ENCODE measurements at places on chromosomes 4 and X. TPM values are rescaled to one million over a fixed set of nuclear protein-coding genes. Genes with fewer than 3 reads are reported as not detected.
A peak's percentile ranks its signal among the peaks of the same experiment; 100 is the strongest.

Gene SYNPO2
- total RNA-seq: 0.37 TPM

Gene TLR10
- 0.03 TPM for total RNA-seq

Gene TCEAL6
- not detected for total RNA-seq

Gene GJB1
- not detected for total RNA-seq

Gene LDB2
- total RNA-seq: 3.5 TPM

Gene MAGEE2
- total RNA-seq: not detected

Gene SORBS2
- total RNA-seq: 14.6 TPM

Gene RBMX2
- total RNA-seq: 21.7 TPM

Gene MAGEA1
- total RNA-seq: 15.2 TPM

Gene SH3TC1
- total RNA-seq: 3.6 TPM

Gene ADH6
- not detected for total RNA-seq

Gene PRDM5
- total RNA-seq: 0.73 TPM

DNA sequence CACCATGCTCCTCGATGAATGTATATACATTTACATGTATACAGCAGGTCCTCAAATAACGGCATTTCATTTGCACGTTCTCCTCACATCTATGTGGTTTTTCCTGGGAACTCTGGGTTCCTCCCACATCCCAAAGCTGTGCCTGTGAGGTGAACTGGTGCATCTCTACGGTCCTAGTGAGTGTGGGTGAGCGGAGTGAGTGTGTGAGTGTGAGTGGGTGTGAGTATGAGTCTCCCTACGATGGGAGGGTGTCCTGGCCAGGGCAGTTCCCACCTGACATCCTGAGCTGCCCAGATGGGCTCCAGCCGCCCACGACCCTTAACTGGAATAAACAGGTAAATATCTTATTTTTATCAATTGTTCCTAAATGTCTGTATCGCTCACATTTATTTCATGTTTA lies 40.0 kb downstream of the ACSL1 start:
- no peak for DNase-seq

DNA sequence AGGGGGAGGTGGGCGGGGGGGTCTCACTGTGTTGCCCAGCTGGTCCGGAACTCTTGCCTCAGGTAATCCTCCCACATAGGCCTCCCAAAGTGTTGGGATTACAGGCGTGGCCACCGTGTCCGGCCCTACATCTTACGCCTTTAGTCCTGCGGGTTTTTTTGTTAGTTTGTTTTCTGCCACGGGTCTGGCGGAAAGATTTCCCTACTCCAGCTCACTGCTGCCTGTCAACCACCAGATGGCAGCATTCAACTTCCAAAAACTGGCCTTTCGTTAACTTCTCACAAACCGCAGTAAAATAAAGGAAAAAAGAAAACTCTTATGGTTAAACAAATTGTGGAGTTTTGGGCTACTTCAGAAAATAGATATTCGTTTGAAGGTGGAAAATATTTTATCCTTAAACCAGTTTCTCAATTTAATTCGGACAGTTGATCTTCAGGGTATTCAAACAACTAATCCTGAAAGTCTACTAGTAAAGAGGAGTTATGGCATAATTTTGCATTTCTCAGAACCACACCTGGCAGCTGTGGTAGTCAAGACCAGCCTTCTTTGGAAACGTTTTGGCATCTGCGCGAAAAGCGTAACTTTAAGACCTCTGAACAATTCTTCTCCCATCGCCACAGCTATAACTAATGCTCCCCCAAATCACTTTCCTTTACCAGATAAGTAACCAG lies 41.1 kb downstream of the LUZP4 start:
- DNase-seq: peak; percentile 61

GRCh38 chr4:25144870-25145481 lies 15.3 kb downstream of the SEPSECS start:
- DNase-seq: peak; percentile 45

GRCh38 chr4:76554630-76555029 lies 119.6 kb downstream of the SHROOM3 start:
- DNase-seq: no peak

GRCh38 chr4:73952352-73952751 lies 29.5 kb downstream of the PF4 start:
- no peak for DNase-seq

DNA sequence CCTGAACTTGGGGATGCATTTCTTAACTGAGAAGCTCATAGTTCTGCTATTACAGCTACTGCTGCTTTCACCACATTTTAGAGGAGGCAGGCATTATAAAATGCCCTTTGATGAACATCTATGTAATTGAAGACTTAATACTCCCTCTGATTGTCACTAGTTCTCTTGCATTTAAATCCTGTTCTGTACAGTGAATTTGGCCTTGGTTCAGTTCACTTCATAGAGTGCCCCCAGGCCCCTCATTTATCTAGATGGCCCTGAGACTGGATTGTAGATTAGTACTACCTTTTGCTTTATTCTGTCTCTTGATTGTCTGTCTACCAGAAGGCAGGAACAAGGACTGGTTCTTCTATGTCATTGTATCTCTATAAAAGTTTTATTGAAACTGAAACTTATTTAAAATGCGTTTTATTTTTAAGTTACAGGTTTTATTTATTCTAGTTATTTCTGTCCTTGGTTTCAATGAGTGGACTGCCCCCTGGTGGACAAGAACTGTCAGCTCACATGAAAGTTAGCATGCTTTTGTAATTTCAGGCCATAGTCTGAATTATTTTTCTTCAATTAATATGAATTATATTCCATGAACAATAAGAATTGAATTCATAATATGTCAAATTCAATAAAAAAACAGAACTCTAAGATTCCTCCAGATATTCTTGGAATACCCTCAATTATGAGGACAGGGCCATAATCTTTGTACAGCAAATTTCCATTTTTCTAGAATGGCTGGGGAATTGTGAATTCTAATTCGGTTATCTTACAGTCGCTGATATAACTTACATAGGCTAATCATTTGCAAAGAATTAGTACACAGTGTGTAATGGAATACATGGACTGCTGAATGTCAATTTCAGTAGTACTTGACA lies 47.2 kb upstream of the TMEM33 start:
- DNase-seq: peak; percentile 32

DNA sequence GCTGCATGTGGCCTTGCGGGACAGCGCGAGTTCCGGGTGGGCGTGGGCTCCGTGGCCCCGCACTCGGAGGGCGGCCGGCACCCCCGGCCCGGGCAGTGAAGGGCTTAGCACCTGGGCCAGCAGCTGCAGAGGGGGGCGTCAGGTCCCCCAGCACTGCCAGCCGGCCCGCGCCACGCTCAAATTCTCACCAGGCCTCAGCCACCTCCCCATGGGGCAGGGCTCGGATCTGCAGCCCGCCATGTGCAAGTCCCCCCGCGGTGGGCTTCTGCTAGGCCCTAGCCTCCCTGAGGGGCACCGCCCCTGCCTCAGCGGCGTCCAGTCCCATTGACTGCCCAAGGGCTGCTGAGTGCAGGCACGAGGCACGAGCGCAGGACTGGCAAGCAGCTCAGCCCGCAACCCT lies 2.6 kb upstream of the MCUB start:
- DNase-seq: no peak

- DNase-seq: peak; percentile 10
Measured at GRCh38 chrX:118823263-118824172, at the start of gene ZCCHC12. ZCCHC12 (plus strand) TSS chrX:118823824; CDS start chrX:118825245, 1,421 bp downstream.

DNA sequence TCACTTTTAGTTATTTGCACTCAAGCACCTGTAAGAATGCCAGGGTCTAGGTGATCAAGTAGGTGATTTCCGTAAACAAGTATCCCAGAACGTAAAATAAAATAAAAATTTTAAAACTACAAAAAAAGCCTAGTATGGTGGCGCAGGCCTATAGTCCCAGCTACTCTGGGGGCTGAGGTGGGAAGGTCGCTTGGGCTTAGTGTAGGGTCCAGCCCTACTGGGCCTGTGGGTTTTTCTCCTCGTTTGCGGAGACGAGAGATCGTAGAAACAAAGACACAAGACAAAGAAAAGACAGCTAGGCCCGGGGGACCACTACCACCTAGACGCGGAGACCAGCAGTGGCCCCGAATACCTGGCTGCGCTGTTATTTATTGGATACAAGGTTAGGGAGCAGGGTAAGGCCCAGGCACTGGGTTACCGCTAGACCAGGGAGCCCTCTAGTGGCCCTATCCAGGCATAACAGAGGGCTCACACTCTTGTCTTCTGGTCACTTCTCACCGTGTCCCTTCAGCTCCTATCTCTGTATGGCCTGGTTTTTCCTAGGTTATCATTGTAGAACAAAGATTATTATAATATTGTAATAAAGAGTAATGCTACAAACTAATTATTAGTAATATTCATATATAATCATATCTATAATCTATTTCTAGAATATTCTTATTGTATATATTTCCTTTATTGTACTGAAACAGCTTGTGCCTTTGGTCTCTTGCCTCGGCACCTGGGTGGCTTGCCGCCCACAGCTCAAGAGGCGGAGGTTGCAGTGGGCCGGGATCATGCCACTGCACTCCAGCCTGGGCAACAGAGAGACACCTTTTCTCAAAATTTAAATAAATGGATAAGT lies 38.4 kb downstream of the SAGE1 start:
- DNase-seq: peak; percentile 34

GRCh38 chr4:97330917-97331316 lies 812.4 kb downstream of the STPG2 start:
- DNase-seq: no peak

DNA sequence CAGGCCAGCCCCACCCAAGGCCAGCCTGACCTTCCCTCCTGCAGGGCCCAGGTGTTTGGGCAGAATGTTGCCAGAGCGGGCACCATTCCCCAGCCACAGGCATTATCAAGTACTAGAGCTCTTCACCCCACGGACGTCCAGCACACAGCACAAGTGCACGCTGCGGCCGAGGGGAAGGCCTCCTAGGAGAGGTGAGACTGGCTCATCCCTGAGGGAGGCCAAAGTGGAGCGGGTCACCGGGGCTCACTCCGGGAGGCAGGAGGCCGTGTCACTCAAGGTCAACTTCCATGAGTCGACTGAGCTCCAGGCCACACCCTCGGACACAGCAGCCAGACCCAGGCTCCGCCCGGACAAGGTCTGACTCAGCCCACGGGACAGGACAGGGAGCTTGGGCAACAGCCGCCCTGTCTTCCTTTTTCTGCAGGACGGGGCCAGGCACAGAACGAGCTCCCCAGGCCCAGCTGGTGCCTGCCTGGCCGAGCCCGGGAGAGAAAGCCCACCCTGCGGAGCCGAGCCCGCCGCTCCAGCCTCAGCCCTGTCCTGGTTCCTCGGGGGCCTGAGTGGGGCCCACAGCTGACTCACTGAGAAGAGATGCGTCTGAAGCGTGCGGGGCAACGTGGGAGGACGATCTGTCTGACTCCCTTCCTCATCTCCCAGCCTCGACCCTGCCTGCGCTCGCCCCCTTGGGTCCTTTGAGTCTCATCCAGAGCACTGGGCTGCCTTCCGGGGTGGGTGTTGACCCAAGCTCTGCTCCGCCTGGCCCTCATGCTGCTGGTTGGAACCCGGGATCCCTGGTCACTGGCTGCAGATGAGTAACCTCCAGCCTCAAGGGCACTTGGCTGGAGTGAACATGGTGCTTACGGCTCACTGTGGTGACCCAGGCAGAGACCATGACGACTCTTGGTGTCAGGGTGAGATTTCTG lies 1.6 kb downstream of the SLC49A3 start:
- DNase-seq: peak; percentile 88

DNA sequence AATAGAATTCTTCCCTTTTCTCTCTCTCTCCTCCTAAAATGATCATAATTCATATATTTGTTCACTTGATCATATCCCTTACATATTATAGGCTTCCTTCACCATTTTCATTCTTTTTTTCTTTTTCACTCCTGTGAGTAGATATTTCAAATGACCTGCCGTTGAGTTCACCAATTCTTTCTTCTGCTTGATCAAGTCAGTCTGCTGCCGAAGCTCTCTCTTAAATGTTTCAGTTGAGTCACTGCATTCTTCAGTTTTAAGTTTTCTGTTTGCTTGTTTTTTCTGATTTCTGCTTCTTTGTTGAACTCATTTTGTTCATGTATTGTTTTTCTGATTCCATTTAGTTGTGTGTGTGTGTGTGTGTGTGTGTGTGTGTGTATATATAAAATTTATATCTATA lies 354.3 kb downstream of the GPAT3 start:
- DNase-seq: peak; percentile 36

- peak; percentile 47 for DNase-seq
Measured at GRCh38 chr4:78612398-78613178, 61.0 kb downstream of the ANXA3 start.

- DNase-seq: peak; percentile 17
Measured at GRCh38 chr4:35151816-35152572, 1092.3 kb downstream of the ARAP2 start.

DNA sequence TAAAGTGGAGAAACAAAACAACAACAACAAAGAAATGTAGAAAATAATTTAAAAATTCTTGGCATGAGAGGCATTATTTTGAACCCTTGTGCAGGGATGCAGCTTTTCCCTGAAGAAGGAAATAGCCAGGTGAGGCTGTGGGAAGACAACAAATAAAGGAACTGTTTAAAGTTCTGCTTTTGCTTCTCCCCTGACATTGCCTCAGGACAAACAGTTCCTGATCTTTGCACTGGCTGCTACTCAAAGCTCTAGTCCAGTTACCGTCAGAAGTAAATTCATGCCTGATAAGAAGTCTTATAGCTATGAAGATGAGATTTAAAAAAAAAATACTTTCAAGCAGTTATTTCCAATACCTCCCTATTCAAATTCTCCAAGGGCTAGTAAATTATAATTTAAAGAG lies 233.8 kb downstream of the IL15 start:
- no peak for DNase-seq

DNA sequence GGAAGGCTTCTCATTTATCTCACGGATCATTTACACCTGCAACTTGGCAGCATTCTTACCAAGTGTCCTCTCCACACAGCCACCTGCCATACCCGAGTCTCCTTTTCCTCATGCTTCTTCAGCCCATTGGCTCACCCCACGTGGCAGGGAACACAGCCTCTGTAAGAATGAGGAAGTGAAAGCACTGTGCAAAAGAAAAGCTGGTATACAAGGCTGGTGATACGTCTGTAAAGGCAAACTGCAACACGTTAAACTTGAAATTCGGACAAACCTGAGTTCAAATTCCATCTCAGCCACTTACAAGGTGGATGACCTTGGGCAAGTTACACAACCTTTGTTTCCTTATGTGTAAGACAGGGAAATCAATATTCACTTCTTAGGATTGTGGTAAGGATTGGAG lies 164.0 kb upstream of the RASGEF1B start:
- DNase-seq: no peak

- DNase-seq: no peak
Measured at GRCh38 chrX:145773006-145773405, 44.6 kb upstream of the SLITRK2 start.

DNA sequence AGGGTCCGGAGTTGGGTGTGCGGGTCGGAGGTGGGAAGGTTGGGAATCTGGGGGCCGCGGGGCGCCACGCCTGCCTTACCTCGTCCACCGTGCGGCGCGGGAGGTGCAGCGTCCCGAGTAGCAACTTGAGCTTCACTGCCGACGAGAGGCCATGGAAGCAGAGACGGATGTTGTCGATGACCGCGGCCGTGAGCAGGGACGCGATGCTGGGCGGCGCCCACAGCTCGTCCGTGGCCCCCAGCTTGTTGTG lies 178 bp downstream of the NELFA start:
- no peak for DNase-seq

- DNase-seq: no peak
Measured at GRCh38 chr4:74615411-74615810, 170.5 kb downstream of the AREG start.

Measured in HT1080 (cell line).